ENCODE measurements at places on chromosomes 12 and 14. TPM values are rescaled to one million over a fixed set of nuclear protein-coding genes. Genes with fewer than 3 reads are reported as not detected.

DNA sequence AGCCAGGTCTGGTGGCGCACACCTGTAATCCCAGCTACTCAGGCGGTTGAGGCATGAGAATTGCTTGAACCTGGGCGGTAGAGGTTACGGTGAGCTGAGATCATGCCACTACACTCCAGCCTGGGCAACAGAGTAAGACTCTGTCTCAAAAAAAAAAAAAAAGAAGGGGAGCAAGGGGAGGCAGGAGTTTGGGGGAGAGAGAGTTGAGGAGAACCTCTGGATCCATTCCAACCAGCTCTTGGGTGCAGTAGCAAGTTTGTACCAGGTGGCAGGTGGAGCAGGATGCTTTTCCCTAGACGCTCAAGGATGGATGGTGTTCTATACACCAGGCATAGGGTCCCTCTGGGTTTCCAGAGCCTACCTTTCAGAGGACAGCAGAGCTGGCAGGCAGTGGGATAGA, 1.9 kb downstream of the NFE2 start:
- no peak for DNase-seq

ZFHX2 gene
- total RNA-seq, result 1.8 TPM

GZMH gene
- total RNA-seq, result 0.64 TPM

KCTD10 gene
- total RNA-seq, result 64.9 TPM

MUCL1 gene
- not detected for total RNA-seq

- no peak for DNase-seq
Measured at GRCh38 chr12:14048941-14049545, 67.6 kb upstream of the GRIN2B start.

OR4K17 gene
- total RNA-seq, result not detected

DNA sequence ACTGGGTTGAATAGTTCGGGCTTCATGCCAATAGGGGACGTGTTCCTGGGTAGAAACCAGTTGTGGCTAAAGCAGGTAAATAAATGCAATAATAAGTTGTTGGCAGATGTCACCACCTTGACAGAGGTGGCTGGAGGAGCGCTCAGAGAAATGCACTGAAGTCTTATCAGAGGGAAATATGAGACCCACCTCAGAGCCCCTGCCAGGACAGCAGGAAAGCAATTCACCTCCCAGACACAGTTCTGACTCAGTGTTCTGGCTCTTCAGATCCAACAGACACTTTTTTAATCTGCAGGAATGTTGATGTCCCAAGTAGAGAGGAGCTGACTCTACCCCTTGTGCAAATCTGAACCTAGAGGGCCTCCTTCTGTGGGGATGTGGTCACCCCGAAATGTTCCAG, 687.1 kb upstream of the FBXO33 start:
- no peak for DNase-seq

DNA sequence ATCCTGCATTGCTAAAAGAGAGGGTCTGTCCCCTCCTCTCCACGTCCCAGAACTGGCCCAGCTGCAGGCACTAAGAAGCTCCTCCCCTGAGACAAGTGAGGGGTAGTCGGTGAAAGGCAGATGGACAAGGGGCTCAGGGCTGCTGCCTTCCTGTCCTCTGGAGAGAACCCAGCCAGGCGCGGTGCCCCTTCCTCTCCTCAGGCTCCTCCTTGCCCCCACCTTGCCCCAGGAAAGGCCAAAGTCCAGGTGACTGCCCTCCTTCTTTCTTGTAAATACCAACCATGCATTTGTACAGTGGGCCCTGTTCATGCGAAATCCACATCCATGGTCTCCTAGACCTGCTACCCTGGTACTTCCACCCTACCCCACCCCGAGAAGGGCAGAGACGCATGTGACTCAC, 9.7 kb downstream of the PPP1R1A start:
- DNase-seq, result no peak

C12orf50 gene
- total RNA-seq, result not detected

GRCh38 chr14:106419376-106419965, 893.1 kb downstream of the TMEM121 start:
- no peak for DNase-seq

PRH2 gene
- not detected for total RNA-seq

Measured in heart right ventricle (tissue), 16 donors.